RPMI7951 (cell line): ENCODE measurements at places on chromosomes 13 and 19. TPM values are rescaled to one million over a fixed set of nuclear protein-coding genes. Genes with fewer than 3 reads are reported as not detected.

GRCh38 chr19:51120160-51120559 is 4.5 kb upstream of the SIGLEC9 start:
- no peak for DNase-seq

- peak; percentile 52 for DNase-seq
These were observed 5.9 kb upstream of the CACNG7 start for GRCh38 chr19:53903055-53903680.

DNA sequence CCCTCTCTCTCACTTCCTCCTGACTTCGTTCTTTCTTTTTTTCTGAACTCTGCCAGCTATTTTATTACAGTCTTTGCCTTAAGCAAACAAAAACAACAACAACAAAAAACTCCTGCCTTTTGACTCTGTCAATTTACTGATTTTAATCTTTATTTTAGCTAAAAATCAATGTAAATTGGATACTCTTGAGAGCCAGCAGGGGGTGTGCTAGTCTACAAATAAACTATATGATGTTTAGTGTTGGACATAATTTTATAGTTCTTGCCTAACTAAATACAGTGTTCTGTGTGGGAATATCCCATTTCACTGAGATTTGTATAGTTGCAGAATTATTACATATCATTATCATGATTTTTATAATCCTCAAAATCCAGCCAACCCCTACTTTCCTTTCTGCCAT is 1199.9 kb upstream of the SPRY2 start:
- no peak for DNase-seq

Gene ZSCAN5A
- 8.9 and 10.9 TPM in 2 replicates for total RNA-seq

GRCh38 chr19:19278315-19278714 is 5.2 kb upstream of the TM6SF2 start:
- DNase-seq, result no peak

Gene SLITRK1
- total RNA-seq, result under 0.01 and 0.12 TPM in 2 replicates

DNA sequence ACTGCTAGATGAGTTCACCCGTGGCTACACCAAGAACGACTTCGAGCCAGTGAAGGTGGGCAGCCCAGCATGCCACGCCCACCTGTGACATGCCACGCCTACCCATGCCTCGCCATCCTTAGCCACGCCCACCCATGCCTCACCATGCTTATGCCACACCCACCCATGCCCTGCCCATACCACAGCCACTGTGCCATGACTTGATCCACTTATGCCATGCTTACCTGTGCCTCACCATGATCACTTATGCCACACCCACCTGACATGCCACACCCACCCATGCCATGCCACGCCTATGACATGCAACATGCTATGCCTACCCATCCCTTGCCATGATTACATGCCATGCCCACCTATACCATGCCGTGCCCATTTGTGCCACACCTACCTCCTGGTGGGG is 12.9 kb upstream of the USE1 start:
- DNase-seq, result no peak

Gene FGF22
- total RNA-seq, result 0.39 TPM in 1 of 2 replicates, not detected in the other

Gene CASP14
- 0.36 and 0.39 TPM in 2 replicates for total RNA-seq

DNA sequence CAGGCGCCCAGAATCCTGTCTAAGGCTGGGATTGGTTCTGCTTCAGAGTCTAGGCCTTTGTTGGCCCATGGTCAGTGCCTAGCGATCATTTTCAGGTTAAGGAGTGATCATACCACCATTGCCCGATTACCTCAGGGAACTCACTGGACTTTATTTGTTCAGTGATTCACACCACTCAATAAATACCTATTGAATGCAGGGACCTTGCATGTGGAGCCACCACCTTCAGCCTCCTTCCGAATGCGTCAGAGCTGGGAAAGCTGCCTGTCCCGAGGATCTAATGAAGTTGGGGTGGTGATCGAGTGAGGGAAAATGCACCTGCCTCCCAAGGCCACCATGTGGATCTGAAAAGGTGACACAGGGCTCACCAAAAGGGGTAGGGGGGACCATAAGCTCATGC is 40.0 kb upstream of the POU2F2 start:
- no peak for DNase-seq

Gene TRAPPC6A
- 6.5 and 8.4 TPM in 2 replicates for total RNA-seq

Gene SERPINE3
- total RNA-seq, result not detected in 2 replicates

DNA sequence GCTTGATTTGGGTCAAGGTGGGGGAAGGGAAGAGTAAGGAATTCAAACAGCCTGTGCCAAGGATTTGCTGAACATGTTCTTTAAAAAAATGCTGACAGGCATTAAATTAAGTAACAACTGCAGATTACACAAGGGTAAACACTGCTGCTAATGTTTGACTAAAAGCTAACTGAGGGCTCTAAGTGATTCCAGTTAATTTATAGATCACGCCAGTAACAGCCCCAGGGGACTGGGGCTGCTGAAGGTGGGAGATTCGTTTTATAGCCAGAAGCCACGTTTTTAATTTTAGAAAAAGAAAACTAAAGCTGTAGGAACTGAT is 321.7 kb downstream of the DLEU7 start:
- DNase-seq, result no peak

Gene GIPR
- total RNA-seq, result not detected in 2 replicates

Gene SIGLEC9
- total RNA-seq, result 0.10 TPM in 1 of 2 replicates, not detected in the other

DNA sequence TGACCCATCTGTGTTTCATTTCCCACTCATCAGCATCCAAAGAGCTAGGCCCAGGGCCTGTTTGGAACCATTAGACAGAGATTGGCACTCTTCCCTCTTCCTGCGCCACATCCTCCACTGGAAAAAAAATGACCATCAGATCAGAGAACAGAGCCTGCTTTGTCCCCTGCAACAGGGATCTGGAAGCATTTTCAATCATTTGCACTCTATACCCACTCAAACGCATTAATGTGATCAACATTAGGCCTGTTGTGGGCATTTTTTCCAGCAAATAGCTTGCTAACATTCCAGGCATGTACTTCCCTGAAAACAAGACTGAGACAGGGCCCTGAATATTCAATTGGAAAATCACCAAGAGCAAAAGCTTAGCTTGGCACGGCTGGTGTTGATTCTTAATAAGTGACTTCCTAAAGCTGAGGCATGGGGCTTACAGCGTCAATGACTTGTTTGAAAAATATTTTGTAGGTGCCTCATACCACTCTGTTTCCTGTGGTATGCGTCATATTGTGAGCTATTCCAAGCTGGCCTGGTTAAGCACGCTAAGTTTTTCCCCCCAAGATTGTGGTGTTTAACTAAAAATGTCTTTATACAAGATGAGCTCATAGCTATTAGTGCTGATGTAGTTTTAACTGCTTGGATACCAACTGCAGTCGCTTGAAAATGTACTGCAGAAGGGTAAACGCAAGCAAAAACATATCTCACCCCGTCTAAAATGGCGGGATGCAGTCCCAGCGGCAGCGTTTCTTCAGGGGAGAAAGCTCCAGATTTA is 404.4 kb downstream of the SPRY2 start:
- DNase-seq, result peak; percentile 99

GRCh38 chr13:19155321-19155861 is 26.2 kb downstream of the TUBA3C start:
- no peak for DNase-seq
